Liver (tissue), 10 donors: ENCODE measurements at places on chromosomes 3 and 15. TPM values are rescaled to one million over a fixed set of nuclear protein-coding genes. Genes with fewer than 3 reads are reported as not detected.

GRCh38 chr3:78642226-78643035, 1125.4 kb downstream of the ROBO1 start:
- H3K36me3 ChIP-seq: no peaks in the 10 kb centered on the region
- DNase-seq: no peak
- no peaks in the 10 kb centered on the region for H3K27me3 ChIP-seq
- H3K4me1 ChIP-seq: peaks cover 3% of the 10 kb centered on the region
- H3K27ac ChIP-seq: no peak overlapping the region

DNA sequence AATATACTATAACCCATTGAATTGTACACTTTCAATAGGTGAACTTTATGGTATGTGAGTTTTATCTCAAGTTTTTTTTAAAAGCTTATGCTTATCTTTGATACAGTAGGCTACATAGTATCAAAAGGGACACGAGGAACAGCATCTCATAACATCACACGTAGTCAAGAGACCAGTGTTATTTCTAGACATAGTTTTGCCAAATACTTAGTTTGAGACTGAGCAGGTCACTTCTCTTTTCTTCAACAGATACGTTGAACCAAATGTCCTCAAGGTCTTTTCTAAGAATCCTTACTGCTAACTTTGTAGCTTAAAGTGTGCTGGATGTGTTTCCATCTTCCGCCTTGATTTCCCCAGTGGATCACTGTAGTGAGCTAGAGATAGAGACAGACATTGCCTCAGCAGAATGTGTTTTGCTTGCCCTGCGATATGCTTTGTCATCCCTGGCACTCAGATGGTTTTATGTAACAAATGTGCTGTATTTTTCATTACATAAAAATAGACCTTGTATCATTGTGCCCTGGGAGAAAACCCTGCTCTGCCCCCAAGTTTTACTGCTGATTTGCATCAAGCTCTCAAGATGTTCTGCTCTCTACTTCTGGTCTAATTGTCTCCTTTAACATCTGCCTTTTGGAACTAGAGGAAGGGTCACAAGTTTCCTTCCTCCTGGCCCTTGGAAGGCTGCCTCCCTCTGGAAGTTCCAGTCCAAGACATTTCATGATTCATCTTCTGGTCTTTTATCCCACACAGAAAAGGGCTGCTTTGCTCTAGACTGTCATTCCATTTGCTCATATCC, 426.4 kb upstream of the RGMA start:
- no peak overlapping the region for H3K27ac ChIP-seq
- no peaks in the 10 kb centered on the region for H3K36me3 ChIP-seq
- H3K27me3 ChIP-seq: no peaks in the 10 kb centered on the region
- no peaks in the 10 kb centered on the region for H3K4me1 ChIP-seq

DNA sequence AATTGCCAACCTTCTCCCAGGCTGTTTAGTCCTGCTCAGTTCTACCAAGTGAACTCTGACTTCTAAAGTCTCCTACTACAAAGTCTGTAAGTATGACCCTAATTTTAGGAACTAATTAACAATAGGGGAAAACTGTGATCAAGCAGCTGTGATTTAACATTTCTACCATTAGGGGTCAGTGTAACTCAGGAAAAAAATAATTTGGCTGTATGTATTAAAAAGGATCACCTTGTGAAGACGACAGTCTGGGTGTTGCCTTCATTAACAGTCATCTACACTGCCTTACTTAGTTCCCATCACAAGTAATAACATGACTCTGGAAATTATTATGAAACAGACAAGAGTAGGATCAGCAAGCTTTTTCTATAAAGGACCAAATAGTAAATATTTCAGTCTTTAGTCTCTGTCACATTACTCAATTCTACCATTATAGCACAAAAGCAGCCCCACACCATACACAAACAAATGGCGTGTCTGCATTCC, 4.2 kb upstream of the NPHP3 start:
- no peaks in the 10 kb centered on the region for H3K36me3 ChIP-seq
- no peak for DNase-seq
- no peak overlapping the region for H3K4me3 ChIP-seq
- peaks cover 10% of the 10 kb centered on the region for H3K4me1 ChIP-seq
- H3K27me3 ChIP-seq: no peaks in the 10 kb centered on the region
- H3K27ac ChIP-seq: no peak overlapping the region

CHCHD4 gene
- polyA plus RNA-seq: 11.2 TPM

DNA sequence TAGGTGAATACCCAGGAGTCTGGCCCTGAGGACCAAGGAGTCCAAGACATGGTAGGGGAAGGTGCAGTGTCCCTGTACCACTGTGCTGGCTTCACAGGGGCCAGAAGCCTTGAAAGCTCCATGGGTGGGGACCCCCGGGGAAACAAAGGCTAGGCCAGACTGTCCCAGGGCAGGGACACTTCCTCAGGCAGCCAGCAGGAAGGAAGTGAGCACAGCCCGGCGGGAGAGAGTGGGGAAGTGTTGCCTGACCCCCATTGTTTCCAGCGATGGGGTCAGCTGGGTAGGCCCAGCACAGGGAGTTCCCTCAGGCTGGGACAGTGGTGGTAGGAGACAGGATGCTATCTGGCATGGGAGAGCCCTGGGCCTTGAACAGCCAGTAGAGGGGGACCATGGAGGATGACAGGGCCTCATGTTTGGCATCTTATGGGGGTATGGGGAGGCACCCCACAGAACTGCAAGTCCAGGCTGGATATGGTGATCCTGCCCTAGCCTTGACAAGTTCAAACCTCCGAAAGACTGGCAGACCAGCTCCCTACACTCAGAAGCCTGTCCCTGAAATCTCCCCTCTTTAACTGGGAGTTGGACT, 1.2 kb upstream of the HYAL2 start:
- H3K4me3 ChIP-seq: no peak overlapping the region
- peaks cover 14% of the 10 kb centered on the region for H3K4me1 ChIP-seq
- H3K27ac ChIP-seq: peak overlapping the region; percentile 98
- H3K27me3 ChIP-seq: no peaks in the 10 kb centered on the region
- H3K36me3 ChIP-seq: no peaks in the 10 kb centered on the region

DNA sequence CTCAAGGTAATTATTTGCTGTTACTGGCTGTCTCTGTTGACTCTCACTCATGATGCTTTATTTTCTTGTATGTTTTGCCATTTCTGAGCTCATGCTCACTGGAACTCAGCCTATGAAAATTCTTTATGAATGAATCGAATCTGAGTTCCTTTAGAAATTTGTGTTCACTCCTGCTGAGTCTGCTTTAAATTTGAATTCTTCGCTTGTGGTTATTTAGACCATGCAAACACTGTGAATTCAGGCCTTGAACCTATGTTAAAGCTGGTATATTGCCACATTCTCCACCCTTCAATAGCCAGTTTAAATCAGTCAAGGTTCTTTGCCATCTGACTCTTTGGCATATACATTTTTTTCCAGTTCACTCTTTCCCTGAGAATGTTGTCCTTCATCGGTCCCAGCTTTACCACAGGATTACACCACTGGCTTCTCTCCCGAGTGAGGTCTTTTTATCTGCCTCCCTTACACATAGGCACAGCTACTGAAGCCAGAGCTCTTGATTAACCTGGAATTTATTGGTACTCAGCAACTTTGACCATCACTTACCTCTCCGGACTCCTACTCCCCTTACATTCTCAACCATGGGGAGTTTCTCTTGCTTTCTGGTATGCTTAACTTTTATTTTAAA, 400.6 kb downstream of the VPS13C start:
- no peak overlapping the region for H3K27ac ChIP-seq
- no peaks in the 10 kb centered on the region for H3K4me1 ChIP-seq
- no peak for DNase-seq
- H3K36me3 ChIP-seq: no peaks in the 10 kb centered on the region

TOP2B gene
- 22.4 TPM for polyA plus RNA-seq

- no peaks in the 10 kb centered on the region for H3K36me3 ChIP-seq
- no peak overlapping the region for H3K4me3 ChIP-seq
- no peaks in the 10 kb centered on the region for H3K4me1 ChIP-seq
- H3K27me3 ChIP-seq: no peaks in the 10 kb centered on the region
- no peak for DNase-seq
- no peak overlapping the region for H3K27ac ChIP-seq
Measured at GRCh38 chr15:100772892-100773520, 106.6 kb upstream of the ALDH1A3 start.

DNA sequence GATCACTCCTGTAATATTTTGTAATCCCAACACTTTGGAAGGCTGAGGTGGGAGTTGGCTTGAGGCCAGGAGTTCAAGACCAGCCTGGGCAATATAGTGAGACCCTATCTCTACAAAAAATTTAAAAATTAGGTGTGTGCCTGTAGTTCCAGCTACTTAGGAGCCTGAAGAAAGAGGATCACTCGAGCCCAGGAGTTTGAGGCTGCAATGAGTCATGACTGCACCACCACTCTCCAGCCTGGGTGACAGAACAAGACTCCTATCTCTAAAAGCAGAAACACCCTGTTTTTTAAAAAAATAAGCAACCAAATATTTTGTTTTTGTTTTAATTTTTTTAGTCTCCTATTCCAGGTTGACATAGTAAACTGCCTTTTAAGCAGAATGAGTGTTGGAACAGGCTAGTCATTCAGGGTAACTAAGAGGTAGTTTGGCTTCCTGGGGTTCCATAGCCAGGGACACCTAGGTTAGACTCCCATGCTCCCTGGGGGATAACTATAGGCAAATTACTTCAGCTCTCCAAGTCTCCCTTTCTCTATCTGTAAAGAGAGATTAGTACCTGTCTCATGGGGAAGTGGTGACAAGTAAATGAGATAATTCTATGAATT, 114.6 kb upstream of the C15orf61 start:
- no peaks in the 10 kb centered on the region for H3K4me1 ChIP-seq
- no peaks in the 10 kb centered on the region for H3K27me3 ChIP-seq
- no peak for DNase-seq
- no peaks in the 10 kb centered on the region for H3K36me3 ChIP-seq

GRCh38 chr3:72839057-72839456, 9.2 kb downstream of the SHQ1 start:
- H3K27ac ChIP-seq: no peak overlapping the region
- H3K4me3 ChIP-seq: no peak overlapping the region
- H3K27me3 ChIP-seq: no peaks in the 10 kb centered on the region
- H3K4me1 ChIP-seq: peaks cover 3% of the 10 kb centered on the region

GRCh38 chr3:107985496-107985895, 105.3 kb downstream of the CD47 start:
- no peak for DNase-seq
- H3K4me3 ChIP-seq: no peak overlapping the region
- H3K36me3 ChIP-seq: no peaks in the 10 kb centered on the region
- H3K27ac ChIP-seq: no peak overlapping the region
- no peaks in the 10 kb centered on the region for H3K27me3 ChIP-seq

- H3K36me3 ChIP-seq: no peaks in the 10 kb centered on the region
- no peak overlapping the region for H3K27ac ChIP-seq
- no peak for DNase-seq
- no peak overlapping the region for H3K4me3 ChIP-seq
- no peaks in the 10 kb centered on the region for H3K4me1 ChIP-seq
Measured at GRCh38 chr15:47742742-47743141, 25.4 kb downstream of the SEMA6D start.

- no peaks in the 10 kb centered on the region for H3K4me1 ChIP-seq
- no peaks in the 10 kb centered on the region for H3K36me3 ChIP-seq
- DNase-seq: peak; percentile 41
- H3K4me3 ChIP-seq: no peak overlapping the region
- H3K27ac ChIP-seq: no peak overlapping the region
Measured at GRCh38 chr3:71926262-71926600, 141.3 kb upstream of the PROK2 start.

GRCh38 chr3:117853923-117854668, 1144.5 kb downstream of the TUSC7 start:
- H3K27ac ChIP-seq: no peak overlapping the region
- DNase-seq: no peak
- no peaks in the 10 kb centered on the region for H3K27me3 ChIP-seq

PRR20G gene
- polyA plus RNA-seq: not detected

DNA sequence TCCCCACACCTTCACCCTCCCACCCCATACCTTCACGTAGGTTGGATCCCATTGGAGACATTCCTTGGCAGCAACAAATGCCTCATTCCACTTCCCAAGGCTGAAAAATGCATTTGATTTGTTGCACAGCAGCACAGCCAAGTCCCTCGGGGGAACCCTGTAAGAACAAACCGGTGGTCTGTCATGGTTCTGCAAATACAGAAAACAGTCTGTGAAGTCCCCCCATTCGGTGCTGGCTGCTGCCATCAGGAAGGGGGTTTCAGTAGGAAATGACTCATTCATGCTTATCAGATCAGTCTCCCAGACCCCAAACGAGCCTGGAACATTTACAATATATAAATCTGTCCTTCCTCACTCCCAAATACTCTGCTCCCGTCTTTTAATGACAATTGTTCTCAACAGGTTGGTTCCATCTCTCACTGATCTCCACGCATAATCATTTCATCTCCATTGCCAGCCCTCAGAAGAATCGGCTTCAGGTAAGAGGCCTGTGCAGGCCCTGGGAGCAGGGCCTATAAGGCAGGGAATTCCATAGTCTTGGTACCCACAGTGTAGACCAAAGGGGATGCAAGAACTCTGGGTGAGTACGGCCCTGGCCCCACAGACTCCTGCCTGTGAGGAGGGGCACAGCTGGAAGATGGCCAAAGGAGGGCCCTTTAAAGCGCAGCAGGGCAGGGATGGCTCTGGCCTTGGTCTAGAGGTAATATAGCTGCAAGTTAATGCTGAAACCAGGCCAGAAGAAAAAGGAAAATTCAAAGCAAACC, 41.6 kb downstream of the TRANK1 start:
- H3K4me3 ChIP-seq: no peak overlapping the region
- H3K4me1 ChIP-seq: no peaks in the 10 kb centered on the region
- DNase-seq: no peak
- no peaks in the 10 kb centered on the region for H3K27me3 ChIP-seq
- H3K36me3 ChIP-seq: peaks cover 13% of the 10 kb centered on the region
- no peak overlapping the region for H3K27ac ChIP-seq

CIP2A gene
- 0.97 TPM for polyA plus RNA-seq

GRCh38 chr3:179000659-179001058, 71.0 kb downstream of the ZMAT3 start:
- no peak for DNase-seq
- H3K4me3 ChIP-seq: no peak overlapping the region
- H3K4me1 ChIP-seq: no peaks in the 10 kb centered on the region
- no peaks in the 10 kb centered on the region for H3K27me3 ChIP-seq

MEGF11 gene
- polyA plus RNA-seq: not detected

DNA sequence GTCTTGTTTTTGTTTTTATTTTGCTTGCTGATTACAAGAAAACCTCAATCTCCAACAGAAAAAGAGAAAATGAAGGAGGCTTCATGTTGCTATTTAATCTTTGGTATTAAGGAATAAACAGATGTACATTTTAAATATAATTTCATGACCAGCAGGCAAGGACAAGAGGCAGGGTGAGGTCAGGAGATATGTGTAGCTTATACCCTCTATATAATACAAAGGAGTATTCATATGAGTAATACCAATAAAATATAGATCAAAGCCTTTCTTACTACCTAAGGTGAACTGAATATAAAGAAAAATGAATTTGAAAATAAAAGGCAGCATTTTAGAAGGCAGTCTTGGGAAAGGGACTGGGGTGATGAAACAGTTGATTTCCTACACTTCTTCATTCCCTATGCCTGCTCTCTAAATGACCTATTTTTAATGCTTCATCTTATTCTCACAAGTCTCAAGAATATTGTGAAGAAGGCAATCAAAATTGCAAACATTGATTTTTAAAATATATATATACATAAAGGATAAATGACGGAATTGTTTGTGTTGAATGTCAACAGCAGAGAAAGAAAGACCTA, 8.6 kb upstream of the CBLB start:
- H3K4me3 ChIP-seq: no peak overlapping the region
- no peak for DNase-seq
- no peaks in the 10 kb centered on the region for H3K4me1 ChIP-seq

GRCh38 chr3:148975248-148975647, 16.1 kb upstream of the GYG1 start:
- peak overlapping the region; percentile 12 for H3K4me3 ChIP-seq
- peak overlapping the region; percentile 80 for H3K27ac ChIP-seq
- no peaks in the 10 kb centered on the region for H3K36me3 ChIP-seq

ALDH1A3 gene
- 1.1 TPM for polyA plus RNA-seq
